ENCODE measurements at places on chromosomes 3 and 15. TPM values are rescaled to one million over a fixed set of nuclear protein-coding genes. Genes with fewer than 3 reads are reported as not detected.

Gene SAXO2
- 0.32 TPM for total RNA-seq

Gene ROBO2
- 0.17 TPM for total RNA-seq

Gene NANOGP8
- not detected for total RNA-seq

Gene TMEM207
- total RNA-seq = not detected

Gene MDFIC2
- not detected for total RNA-seq

Gene KCNMB2
- not detected for total RNA-seq

Gene RASSF1
- 38.6 TPM for total RNA-seq

Gene TM6SF1
- total RNA-seq = 2.0 TPM

Gene TRIM59
- total RNA-seq = 5.8 TPM

Gene IL5RA
- under 0.01 TPM for total RNA-seq

Gene GPX1
- 450 TPM for total RNA-seq

Gene P2RY13
- total RNA-seq = not detected

Gene SUCNR1
- not detected for total RNA-seq

Gene VPS33B
- total RNA-seq = 12.1 TPM

Gene TRH
- total RNA-seq = not detected

Gene TWF2
- total RNA-seq = 87.5 TPM

Gene EFCAB12
- total RNA-seq = not detected

Gene B3GNT5
- 7.3 TPM for total RNA-seq

Gene RASGRP1
- not detected for total RNA-seq

Gene SLC28A2
- total RNA-seq = not detected

Gene ACAN
- 0.09 TPM for total RNA-seq

Gene QARS1
- total RNA-seq = 285 TPM

Gene CHRNA7
- 0.47 TPM for total RNA-seq

Data from bronchial smooth muscle cell (primary cell).